ENCODE measurements at places on chromosomes 12 and 14.
A peak's percentile ranks its signal among the peaks of the same experiment; 100 is the strongest.

- DNase-seq = peak; percentile 89
These were observed 11.9 kb downstream of the RARG start for GRCh38 chr12:53219956-53220693.

DNA sequence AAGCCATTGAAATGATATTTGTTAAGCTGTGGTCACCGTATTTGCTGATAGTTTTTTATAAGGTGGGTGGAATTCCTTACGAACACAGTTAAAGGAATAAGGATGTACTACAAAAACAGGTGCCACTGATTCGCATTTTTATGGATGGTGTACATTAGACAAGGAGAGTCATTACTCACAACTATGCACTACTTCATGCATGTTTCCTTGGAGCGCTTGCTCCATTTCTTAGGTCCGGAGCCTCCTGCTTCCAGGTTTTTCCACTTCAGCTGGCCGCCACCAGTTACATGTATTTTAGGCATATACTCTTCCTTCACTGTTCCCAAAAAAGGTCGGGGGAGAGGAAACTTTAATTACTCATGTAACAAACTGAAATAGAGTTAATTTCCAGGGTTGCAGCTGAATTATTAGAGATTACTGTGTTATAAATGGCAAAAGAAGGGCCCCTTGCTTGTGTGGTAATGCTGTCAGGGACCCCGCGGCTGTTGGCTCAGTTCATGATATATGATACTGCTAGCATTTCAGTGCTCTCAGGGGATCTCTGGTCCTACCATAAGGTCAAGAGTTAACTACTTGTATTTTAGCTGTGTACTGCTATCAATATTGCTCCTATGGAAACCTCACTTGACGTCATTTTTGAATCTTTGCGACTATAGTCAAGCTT lies 454.7 kb downstream of the NPAS3 start:
- no peak for DNase-seq

DNA sequence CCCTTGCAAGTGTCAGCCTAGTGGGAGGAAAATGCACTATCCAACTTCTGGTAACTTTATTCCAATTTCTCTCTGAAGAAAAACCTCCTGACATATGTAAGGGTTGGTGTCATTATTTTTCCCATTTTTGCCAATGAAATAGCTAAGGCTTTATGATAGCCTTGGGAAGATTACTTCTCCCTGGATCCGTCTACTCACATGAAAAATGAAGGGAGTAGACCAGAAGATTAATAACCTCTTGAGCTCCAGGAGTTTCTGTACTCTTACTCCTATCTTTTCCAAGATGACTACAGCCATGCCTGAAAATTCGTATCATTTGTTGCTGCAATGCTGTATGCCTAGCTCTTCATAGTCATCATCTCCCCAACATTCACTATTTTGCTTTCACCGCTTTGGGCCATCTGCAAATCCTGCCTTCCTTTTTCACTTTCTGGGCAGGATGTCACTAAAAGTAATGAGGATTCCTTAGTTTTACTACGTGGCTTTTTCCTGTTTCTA lies 18.8 kb downstream of the TC2N start:
- no peak for DNase-seq

DNA sequence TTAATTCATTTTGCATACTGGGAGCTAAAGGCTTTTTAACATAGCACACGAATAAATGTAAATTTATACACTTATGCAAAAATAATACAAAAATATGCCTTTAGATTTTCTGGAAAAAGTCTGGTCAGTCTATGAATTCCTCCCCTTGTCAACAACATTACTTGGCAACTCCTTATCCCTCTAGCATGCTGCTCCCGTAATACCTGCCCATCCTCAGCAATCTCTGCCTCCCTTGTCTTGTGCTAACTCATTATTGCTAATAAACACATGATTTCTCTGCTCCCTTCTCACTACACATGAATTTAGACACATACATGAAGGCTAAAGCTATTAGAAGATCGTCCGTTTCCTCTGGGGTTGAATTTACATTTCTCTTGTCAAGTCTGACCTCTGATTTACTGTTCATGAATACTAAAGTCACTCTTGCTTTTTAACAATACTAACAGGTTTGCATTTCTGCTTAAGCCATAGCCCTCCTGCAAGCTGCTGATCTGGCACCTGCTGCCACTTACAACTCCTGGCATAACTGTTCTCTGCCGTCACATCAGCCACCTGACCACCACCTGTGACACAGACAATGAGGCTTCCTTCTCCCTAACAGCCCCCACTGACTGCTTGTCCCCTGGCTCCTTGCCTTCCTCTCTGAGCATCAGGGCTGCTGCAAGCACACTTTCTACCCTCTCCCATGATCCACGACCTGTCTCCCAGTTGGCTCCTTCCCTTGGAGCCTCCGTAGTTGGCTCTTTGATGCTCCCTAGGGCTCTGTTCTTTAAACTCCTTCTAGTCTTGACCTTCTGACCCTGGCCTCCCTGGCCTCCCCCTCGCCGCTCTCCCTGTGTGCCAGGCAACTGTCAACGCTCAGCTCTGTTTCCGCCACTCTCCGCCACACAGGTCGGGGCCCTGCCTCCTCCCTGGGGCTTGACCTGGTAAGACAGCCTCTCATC lies 177.6 kb downstream of the CALM1 start:
- DNase-seq = no peak

- DNase-seq = no peak
These were observed at the start of gene MYH6 for GRCh38 chr14:23407516-23408306. MYH6 (minus strand) TSS chr14:23408273; CDS start chr14:23407223, 1,050 bp downstream.

- no peak for DNase-seq
These were observed 160.1 kb downstream of the NUAK1 start for GRCh38 chr12:105978686-105979085.

GRCh38 chr12:87201598-87201997 lies 827.6 kb downstream of the C12orf50 start:
- DNase-seq = no peak

DNA sequence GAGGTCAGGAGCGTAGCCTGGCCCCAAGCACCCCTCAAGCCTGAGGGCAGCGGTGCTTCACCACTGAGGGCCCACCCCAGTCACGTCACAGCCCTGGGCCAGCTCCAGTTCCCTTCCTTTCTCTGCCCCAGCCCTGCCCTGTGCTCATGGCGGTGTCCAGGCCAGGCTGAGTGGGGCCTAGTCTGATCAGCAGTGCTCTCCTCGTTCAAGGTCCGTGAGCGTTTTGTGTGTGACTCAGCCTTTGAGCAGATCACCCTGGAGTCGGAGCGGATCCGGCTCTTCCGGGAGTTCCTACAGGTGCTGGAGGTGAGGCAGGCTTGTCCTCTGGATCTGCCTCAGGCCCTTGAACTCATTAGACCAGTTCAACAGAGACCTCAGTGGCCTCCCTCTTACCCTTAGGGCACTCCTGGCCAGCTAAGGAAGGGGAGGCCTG lies 19.0 kb downstream of the PRPF40B start:
- DNase-seq = no peak

- DNase-seq = no peak
These were observed 4.4 kb upstream of the NPAS3 start for GRCh38 chr14:32934073-32934880.

DNA sequence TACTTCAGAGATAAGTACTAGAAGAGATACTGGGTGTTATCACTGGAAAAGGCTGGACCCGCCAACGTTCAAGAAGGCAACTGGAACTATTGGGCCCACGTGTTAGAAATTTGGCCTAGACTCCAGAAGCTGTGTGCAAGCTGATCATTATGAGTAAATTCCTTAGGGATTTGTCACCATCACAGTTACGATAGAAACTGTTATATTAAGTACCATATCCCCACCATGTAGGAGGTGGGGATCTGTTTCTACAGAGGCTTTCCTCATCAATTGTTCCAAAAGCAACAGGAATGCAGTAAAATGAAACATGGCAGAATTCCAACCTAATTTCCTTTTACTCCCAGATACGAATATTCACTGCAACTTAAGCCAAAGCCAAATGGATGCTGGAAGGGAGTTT lies 170.7 kb downstream of the NOVA1 start:
- DNase-seq = no peak

DNA sequence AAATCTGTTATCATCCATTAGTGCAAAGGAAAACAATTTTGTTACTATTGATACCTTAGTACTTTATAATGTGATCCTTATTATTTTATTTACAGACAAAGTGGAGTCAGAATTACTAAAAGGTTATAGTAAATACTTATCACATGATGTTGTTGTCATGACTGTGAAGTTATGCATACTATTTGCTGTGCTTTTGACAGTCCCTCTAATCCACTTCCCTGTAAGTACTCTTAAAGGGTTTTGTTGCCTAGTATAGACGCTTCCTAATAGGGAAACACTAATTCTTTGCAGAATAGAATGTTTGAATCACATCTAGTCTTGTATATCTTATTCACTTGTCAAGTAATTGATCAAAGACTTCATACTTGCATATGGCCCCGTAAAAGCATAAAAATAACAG lies 69.4 kb downstream of the SLC38A6 start:
- DNase-seq = no peak

DNA sequence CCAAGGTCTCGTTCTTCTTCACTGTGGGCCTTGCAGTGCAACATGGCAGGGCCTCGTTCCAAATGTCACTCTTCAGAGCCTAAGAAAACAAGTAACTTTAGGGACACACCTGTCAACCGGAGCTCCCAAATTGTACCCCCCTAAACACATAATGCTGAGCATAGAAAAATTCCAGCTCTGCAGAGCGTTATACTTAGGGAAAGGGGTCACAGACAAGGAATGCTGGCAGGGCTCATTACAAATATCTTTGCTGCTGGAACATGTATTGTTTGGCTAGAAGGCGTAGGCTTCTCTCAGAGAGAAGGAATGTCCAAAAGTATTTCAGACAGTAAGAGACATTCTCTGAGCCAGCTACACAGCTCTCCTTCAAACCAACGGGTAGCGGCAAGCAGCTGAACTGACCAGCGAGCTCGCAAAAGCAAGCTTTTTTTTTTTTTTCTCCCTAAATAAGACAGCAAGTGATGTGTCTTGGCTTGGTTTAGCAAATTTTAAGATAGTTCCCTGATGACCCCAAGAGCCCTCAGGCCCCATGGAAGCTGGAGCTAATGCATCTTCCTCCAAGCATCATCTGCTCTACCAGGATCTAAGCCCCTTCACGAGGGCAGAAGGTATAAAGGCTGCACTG lies 24.5 kb downstream of the SSH1 start:
- DNase-seq = no peak

- no peak for DNase-seq
These were observed 150.3 kb downstream of the CEP83 start for GRCh38 chr12:94309373-94309772.

DNA sequence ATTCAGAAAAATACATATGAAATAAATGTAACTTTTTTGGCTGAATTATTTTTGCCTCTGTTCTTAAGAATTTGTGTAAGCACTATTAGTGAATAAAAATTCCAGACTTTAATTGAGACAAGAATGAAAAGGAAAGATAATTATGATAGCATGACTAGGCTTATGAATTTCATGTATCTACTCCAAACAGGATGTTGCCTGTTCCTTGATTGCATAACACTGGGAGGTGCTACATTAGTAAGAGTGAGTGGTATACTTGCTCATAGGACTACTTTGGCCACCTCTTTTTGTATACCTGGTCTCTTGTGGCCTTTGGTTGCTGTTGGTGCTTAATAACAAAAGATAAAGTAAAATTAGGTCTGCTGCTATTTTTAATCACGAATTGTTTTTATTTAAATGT lies 112.8 kb downstream of the NAV3 start:
- no peak for DNase-seq

DNA sequence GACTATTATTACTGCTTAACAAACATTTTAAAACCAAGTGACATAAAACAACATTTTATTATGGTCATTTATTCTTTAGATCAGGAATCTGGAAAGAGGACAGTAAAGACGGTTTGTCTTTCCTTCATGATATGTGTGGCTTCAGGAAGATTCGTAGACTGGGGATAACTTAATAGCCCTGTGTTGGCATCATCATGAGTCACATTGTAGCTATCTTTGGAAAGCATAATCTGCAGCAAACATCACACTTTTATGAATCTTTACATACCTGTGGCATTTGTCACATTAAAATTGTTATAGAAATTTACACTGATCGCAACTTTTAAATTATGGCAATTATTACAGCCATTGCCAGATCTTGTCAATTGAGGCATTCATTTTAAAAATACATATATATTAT lies 397.1 kb downstream of the NOVA1 start:
- DNase-seq = no peak

GRCh38 chr14:22814941-22815713 lies at the start of gene SLC7A7:
SLC7A7 (minus strand) TSS chr14:22815435; CDS start chr14:22813398, 2,037 bp downstream.
- DNase-seq = no peak

DNA sequence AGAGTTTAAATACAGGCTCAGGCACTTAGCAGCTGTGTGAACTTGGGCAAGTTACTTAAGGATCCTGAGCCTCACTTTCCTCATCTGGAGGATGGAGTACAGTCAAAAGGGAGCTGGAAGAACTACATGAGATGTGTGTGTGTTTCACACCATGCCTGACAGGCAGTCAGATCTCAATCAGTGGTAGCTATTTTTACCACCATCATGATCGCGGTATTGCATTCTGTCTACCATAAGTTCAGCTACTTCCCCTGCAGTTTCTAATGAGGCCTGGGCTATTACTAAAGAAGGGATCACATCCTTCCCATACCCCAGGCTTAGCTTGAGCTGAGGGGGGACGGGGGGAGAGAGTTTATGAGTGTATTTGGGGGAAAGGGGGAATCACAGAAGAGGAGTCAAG lies 7.0 kb downstream of the AQP6 start:
- no peak for DNase-seq

DNA sequence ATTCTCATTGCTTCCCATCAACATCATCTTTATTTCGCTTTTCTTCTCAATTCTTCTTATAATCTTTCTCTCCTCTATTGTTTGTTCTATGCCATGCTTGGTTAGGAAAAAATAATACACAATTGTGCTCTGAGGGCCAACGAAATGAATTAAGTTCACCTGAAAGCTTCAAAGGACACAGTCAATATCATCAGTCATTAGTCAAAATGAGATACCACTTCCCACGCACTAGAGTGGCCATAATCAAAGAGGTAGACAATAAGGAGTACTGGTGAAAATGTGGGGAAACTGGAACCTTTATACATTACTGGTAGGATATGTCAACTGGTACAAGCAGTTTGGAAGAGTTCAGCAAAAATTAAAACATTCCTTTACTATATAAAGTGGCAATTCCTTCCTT lies 91.5 kb downstream of the TMTC1 start:
- no peak for DNase-seq

DNA sequence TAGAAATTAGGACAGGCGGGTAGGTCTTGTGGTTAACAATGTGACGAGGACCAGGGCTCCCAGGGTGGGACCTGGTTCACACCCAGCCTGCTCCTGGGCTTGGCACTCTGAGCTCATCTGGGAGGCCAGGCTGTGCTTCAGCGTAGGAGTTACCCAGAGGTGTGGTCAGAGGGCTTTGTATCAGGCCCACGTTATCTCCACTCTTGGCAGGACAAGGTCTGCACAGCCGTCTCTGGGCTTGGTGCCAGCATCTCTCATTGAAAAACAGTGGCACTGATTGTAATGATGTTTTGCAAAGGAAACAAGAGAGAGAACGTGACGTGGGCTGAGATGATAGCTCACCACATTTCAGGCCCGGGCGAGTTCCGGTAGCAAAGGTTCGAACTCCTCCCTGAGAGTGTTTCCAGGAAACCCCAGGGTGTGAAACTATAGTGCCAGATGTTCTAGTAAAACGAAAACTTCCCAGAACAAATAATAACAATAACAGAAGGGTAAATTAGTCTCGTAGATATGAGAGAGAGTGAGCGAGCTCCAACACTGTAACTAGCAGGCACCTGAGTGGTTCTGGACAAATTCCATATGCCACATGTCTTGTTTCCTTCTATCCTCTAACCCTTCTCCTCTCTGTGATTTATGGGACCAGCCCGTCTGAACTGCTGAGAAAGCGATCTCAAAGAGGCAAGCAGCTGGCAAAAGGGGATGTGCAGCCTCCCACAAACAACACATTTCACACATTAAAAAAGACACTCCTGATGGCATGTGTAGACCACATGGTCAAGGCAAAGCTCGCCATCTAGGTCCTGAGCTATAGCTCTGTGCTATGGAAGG lies 227.3 kb downstream of the KTN1 start:
- peak; percentile 80 for DNase-seq

- peak; percentile 83 for DNase-seq
These were observed 25.6 kb downstream of the CALCOCO1 start for GRCh38 chr12:53701518-53702264.
